ENCODE measurements at places on chromosomes 5 and 9. TPM values are rescaled to one million over a fixed set of nuclear protein-coding genes. Genes with fewer than 3 reads are reported as not detected.

DNA sequence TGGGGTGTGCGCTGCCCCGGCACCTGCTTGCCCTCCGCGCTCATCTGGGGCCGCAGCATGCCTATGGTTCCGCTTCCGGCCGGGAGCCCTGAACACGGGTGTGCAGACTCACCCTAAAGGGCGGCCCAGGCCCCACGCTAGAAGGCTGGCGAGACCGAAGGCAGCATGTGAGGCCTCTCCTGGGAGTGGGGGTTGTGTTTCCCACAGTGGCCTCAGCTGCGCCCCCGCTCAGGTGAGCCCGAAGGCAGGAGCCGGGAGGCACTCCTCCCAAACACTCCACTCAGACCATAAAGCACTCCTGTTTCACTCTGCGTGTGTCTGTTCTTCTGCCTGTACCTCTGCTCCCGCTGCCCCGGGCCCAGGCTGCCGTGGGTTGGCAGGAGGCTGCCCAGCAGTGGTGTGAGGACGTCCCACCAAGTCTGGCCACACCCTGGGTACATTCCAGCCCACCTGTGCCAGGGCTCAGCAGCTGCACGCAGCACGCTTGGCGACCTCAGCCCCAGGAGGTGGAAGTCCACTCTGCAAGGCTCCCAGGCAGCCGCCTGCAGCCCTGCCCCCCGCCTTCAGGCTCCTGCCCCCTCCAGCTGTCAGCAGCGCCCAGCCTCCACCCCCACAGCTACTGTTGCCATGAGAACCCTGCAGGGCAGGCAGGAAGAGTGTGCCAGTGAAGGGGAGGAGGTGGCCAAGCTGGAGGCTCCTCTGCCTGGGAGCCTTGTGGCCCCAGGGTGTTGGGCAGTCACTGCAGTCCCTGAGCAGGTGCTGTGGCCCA is 1.2 kb upstream of the AJM1 start:
- DNase-seq, result peak; percentile 57

DNA sequence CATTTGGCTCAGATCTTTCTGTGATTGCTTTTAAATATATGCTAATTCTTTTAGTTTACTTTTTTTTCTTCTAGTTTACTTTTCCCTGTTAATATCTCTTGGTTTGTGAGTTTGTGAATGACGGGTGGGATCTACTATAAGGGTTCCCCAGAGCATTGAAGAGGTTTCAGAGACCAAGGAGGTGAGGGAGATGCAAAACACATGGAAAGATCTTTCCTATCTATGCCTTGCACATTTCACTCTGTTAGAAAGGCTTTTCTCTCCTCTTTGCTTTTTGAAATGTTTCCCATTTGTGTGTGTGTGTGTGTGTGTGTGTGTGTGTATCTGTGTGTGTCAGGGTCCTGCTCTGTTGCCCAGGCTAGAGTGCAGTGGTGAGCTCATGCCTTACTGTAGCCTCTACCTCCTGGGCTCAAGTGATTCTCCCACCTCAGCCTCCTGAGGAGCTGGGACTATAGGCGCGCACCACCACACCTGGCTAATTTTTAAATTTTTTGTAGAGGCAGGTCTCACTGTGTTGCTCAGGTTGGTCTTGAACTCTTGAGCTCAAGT is 50.7 kb downstream of the CNTLN start:
- no peak for DNase-seq

GRCh38 chr5:171846323-171846722 is 60.7 kb downstream of the SMIM23 start:
- DNase-seq, result peak; percentile 57

DNA sequence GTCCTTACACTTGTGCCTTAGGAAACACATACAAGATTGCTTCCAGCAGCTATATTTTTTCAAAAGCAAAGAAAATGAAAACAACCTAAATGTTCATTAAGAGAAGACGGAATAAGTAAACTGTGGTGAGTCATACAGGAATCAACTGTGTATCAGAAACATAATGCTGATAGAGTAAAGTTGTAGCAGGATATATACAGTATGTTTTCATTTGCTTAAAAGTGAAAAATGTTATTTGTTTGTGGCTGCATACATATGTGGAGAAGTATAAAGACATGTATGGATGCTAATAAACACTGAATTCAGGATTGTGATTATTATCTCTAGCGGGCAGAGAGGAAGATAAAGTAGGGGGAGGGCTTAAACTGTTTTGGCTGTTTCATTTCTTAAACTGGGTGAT is 8.3 kb downstream of the DCTN4 start:
- no peak for DNase-seq

DNA sequence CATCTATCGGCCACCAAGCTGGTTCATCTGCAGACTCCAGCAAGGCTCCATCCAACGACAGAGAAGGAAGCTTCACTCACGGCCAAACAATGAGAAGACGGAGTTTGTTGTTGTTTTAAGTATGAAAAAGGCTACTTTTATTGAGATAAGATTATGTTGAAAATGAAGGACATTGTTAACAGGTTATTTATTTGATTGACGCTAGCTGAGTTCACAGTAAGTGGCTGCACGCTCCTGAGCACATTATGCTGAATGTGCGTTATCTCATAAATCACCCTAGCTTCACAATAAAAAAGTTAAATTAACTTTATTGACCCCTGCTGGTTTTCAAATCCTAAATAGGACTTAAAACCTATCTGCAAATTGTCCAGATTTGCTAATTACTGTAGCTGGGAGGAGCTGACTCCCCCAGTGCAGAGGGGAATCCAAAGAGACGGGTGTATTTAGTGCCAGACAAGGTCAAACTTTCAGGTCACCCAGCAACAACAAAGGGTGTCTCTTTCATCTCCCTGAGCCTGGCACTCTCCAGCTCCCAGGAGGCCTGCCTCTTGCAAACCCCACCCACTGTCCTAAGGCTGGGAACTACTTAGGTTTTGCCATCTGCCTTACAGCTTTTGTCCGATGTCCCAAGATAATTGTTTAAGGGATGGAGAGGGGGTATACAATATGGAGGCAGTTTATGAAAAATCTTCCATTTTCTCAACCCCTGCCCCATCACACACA is 129.2 kb downstream of the ZDHHC21 start:
- DNase-seq, result no peak

DNA sequence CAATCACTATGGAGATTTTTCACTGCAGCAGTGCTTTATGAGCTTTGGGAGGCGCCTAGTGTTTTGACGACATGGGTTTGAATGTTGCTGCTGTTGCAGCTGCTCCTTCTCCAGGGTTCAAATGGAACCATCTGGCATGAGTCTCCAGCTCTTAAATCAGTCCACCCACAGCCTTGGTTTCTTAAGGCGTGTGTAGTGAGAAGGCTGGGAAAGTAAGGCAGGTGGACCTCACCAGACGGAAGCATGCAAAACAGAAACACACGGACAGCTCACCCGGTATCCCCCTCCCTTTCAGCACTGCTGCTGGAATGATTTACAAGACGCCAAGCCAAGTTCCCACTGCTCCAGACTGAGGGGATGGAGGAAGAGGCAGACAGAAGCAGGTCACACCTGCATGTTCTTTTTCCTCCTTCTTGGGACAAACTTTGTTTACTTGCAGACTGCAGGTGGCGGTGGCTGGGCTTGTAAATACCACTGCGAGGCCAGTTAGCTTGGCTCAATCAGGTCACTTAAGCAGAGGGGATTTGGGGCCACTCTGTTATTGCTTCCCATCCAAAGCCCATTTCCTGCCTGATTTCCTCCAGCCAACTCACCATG is 47.4 kb downstream of the ADAM19 start:
- DNase-seq, result peak; percentile 46

GRCh38 chr9:134758949-134759607 is 117.5 kb downstream of the COL5A1 start:
- no peak for DNase-seq

Gene SPATA31D1
- total RNA-seq, result not detected

Gene FAM169A
- total RNA-seq, result 63.1 TPM

Gene ADGRD2
- 1.2 TPM for total RNA-seq

Gene DAB2
- 2.3 TPM for total RNA-seq

Gene BOD1
- total RNA-seq, result 120 TPM

Data from H9 (cell line).